ENCODE measurements at places on chromosomes 16 and 17. TPM values are rescaled to one million over a fixed set of nuclear protein-coding genes. Genes with fewer than 3 reads are reported as not detected.

MARVELD3 gene
- 0.24 TPM for total RNA-seq

GAST gene
- total RNA-seq, result 0.59 TPM

ANKRD40CL gene
- not detected for total RNA-seq

TOX3 gene
- total RNA-seq, result 0.15 TPM

NLGN2 gene
- 15.5 TPM for total RNA-seq

CSH1 gene
- not detected for total RNA-seq

NGFR gene
- 0.86 TPM for total RNA-seq

PCGF2 gene
- total RNA-seq, result 36.0 TPM

FOXF1 gene
- not detected for total RNA-seq

DCTPP1 gene
- 130 TPM for total RNA-seq

C16orf96 gene
- not detected for total RNA-seq

ZNF385C gene
- total RNA-seq, result 0.22 TPM
